Lower lobe of right lung (tissue), 2 donors: ENCODE measurements at places on chromosomes 16 and 17.
A peak's percentile ranks its signal among the peaks of the same experiment; 100 is the strongest.

DNA sequence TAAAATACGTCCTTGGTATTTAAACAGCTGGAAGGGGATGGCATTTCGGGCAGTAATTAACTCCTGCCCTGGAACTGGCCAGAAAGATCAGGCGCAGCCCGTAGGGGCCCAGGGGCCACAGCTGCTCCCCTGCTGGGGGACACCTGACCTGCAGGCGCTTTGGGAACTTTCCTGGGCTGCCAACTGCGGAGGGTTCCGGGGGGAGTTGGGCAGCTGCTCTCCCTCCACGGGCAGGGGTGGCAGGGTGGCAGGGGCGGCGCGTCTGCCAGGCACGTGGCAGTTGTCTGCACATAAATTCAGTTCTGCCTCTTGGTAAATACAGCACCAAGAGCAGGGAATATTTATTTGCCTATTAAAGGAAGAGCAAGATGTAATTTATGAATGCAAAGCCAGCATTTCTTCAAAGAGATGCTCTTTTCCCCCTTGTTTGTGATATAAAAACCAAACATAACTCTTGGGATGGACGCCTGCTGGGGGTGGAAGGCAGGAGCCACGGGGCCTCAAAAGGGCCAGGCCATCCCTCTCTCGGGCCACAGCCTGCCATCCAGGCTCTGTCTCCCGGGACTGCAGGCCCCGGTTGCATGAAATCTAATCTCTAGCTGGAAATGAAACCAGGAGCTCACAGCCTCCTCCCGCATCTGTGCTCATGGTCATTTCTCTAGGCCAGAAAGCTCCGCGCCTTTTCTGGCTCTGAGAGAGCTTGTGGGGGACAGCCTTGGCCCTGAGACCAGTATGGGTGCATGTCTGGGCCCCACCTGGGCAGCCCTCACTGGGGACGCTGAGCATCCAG lies 29.9 kb upstream of the CHMP6 start:
- no peak for DNase-seq

- DNase-seq, result no peak
Measured at GRCh38 chr17:968812-969730, 10.5 kb downstream of the NXN start.

DNA sequence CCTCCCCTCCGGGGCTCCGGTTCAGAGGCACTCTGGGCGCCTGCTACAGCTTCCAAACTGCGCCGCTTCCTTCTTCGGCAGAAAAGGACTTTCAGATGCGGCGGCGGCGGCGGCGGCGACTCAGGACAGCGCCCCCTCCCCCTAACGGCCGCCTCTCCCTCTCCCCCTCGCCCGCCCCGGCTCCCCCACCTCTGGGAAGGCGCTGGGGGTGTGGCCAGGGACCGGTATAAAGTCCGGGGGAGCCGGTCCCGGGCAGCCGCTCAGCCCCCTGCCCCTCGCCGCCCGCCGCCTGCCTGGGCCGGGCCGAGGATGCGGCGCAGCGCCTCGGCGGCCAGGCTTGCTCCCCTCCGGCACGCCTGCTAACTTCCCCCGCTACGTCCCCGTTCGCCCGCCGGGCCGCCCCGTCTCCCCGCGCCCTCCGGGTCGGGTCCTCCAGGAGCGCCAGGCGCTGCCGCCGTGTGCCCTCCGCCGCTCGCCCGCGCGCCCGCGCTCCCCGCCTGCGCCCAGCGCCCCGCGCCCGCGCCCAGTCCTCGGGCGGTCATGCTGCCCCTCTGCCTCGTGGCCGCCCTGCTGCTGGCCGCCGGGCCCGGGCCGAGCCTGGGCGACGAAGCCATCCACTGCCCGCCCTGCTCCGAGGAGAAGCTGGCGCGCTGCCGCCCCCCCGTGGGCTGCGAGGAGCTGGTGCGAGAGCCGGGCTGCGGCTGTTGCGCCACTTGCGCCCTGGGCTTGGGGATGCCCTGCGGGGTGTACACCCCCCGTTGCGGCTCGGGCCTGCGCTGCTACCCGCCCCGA lies at the start of gene IGFBP4:
Gene IGFBP4 (plus strand): TSS at position 255 of the 792 bp plus-strand sequence. CDS start 286 bp downstream, at position 541.
- DNase-seq, result peak; percentile 89

DNA sequence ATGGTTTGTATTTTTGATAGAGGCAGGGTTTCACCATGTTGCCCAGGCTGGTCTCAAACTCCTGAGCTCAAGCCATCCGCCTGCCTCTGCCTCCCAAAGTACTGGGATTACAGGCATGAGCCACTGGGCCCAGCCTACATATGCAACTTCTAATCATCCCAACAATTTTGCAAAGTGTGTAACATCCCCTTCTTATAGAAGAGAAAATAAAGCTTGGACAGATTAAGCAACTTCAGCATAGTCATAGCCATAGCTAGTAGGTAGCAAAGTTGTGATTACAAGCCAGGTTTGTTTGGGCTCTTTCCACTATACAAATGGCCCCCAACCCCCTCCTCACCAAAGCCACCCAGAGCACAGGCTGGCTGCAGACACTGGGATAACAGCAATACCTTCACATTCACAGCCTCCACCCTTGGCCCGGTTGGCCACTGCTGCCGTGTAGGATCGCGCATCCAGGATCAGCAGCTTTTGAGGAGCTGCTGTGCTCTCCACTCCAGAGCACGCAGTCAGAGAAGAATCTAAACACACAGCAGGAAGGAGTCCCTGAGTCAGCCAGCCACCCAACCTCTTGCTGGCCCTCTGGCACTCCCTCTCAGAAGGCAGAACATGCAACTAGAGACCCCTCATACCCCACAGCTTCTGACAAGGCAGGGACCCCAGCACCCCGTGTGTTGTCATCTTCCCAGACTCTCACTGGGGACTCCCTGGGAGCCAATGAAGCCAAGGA lies 7.9 kb downstream of the MTMR4 start:
- no peak for DNase-seq

DNA sequence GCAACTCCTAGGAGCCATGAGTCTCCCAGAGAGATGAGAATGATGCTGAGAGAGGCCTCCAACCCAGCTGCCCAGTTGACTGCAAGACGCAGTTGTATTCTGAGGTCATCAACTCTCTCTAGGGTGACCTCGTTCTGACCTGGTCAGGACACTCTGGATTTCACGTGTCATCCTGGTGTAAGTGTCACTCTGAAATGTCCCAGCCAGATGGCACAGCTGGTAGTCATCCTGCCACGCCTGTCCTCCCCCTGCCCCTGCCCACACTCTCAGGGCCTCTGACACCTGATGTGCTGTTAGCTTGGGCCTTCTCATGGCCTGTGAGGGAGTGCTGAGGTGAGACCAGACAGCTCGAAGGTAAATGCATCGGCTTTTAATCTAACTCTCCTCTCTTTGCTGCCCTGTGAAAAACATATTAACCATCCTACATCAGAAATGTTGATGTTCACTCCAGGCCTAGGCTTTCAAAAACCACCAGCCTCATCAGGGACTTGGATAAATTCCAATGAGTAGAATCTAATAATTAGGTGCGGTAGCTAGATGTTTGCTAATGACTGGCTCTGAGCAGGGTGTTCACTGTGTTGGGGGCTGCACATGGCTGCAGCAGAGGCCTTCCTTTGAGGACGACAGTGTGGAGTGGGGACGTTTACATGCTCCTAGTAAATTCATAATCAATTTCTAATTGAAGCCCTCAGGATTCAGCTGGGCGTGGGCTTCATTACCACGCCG lies 13.8 kb downstream of the MLYCD start:
- DNase-seq, result no peak

- DNase-seq, result peak; percentile 92
Measured at GRCh38 chr17:74744714-74745547, 3.5 kb upstream of the NHERF1 start.

DNA sequence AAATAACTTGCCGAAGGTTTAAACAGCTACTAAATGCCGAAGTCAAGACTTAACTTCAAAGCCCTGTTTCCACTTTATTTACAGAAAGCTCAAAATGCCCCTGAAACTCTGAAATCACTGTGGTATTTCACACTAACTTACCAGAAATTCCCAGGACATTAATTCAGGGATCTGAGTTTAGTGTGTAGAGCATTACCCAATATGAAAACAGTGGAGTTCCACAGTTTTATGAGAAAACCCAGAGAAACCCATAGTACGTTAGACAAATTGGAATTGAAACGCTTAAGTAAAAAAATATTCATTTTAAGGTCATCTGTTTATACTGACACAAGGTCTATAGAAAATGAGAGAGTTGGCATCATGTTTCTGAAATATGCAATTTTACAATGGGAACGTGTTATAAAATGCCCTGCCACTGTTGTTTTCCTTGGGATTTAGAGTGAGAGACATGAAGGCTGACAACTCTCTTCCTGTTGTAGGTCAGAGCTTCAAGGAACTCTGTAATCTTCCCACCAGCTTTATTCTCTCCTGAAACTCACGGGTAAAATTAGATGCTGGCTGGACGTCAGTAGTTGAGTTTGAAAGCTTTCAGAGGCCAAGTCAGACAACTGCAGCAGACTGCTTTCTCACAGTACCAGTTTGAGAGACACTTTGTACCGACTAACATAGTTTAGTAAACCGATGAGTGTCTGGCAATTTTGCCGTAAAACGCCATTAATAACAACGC lies 139.4 kb upstream of the TBX2 start:
- DNase-seq, result no peak

DNA sequence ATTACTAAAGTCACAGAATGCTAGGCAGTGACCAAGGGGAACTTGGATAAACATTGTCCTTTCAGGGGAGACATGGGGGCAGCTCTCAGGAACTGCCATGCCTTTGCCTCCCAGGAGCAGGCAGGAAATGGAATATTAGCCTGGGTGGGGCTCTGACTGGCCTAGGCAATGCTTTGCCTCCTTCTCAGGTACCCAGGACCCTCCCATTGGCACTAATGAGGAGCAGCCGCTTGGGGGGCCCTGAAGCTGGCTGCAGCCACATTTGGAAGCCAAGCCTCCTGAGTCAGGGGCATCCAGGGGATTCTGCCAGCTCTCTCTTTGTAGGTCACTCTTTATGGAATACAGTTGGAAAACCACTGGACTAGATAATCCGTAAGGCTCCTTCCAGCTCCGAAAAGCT lies 5.5 kb downstream of the CPSF4L start:
- DNase-seq, result no peak

- DNase-seq, result no peak
Measured at GRCh38 chr17:57781386-57782061, 36.4 kb upstream of the CCDC182 start.

GRCh38 chr16:85946541-85947124 lies 47.7 kb downstream of the IRF8 start:
- DNase-seq, result no peak

GRCh38 chr16:11015076-11015475 lies 70.7 kb downstream of the CLEC16A start:
- no peak for DNase-seq

DNA sequence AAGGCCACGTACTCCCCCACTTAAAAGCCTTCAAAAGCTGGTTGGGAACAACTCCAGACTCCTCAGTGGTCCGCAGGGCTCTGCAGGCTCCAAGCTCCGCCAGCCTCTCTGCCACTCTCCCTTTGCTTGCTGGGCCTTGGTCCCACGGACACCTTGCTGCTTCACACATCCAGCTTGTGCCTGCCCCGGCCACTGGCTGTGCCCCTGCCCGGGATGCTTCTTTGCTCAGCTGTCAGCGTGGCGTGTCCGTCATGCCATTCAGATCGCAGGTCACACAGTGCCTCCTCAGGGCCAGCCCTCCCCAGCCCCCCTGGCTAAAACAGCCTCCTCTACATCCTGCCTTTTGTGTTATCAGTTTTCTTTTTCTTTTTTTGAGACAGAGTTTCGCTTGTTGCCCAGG lies 11.8 kb downstream of the ASPHD1 start:
- DNase-seq, result no peak

DNA sequence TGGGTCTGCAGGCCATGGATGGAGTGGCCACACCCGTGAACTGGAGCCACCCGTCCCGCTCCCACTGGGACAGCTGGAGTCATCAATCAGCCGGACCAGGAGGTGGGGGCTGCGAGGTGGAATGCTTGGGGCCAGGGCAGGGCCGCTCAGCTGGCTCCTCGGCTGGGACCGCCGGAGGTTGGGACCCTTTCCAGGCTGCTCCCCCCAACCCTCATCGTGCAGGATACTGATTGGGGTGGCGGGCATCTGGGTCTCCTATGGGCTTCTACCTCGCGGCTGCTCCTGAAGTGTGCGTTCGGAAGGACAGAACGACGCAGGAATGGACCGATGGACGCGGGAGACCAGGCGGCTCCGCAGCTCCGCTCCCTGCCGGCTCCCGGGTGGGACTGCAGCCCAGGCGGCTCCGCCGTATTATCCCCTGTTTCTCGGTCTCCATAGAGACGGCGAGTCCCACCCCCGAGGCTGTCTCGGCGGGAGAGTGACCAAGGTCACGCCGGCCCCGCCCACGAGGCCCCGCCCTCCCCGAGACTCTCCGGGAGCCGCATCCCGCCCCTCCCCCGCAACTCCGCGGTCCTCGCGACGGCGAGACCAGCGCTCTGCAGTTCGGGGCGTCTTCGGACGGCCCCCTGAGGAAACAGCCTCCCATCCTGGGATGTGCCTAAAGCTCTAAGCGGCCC lies at the start of gene TPPP3:
Gene TPPP3 (minus strand): TSS at position 388 of the 677 bp plus-strand sequence. CDS start 2,387 bp downstream, outside the sequence.
- peak; percentile 91 for DNase-seq

DNA sequence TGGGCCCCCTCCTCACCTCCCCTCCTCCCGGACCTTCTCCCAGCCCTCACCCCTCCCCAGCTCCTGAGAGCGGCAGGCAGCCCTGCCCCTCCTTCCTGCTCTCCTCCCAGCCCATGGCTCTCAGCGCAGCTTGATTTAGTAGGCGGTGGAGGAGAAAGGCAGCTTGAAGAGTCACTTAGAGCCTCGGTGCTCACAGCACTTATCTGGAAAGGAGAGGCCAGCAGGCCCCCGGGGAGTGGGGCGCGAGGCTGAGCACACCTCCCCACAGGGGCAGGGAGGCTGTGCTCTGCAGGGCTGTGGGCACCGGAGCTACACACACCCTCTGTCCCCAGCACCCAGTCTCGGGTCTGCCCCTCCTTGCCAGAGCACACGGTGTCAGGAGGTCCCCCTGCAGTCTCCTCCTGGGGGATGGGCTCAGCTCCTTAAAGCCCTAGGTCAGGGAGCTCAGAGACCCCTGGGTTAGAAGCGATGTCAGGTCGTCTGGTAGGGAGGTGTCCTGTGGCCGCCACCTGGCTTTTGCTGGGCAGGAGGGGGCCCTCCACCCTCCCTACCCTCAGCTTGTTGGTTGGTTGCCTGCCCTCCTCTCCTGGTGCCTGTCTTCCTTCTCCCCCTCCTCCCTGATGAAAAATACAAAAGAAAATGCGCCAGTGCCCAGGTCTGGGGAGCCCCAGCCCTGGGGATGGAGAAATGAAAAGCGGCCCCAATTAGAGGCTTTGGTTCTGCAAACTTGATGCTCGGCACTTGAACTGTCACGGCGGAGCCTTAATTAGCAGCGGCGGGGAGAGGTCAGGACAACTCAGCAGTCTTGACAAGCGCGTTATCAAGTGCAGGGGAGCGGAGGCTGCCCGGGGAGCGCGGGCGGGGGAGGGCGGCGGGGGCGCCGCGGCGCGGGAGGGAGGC lies 151.1 kb upstream of the GSE1 start:
- DNase-seq, result peak; percentile 75

DNA sequence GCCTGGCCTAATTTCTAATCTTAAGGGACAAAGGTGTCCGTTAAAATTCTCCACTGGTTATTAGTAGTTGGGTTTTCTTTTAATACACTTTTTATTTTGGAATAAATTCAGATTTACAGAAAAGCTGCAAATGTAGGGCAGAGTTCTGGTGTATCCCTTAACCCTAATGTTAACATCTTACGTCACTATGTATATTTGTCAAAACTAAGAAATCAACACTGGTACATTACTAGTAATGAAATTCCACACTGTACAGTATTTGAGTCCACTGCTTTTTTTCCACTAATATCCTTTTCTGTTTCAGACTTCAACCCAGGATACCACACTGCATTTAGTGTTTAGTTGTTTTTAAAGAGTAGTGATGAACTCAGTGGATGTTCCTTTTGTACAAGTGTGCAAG lies 18.7 kb upstream of the KPNA2 start:
- no peak for DNase-seq
